ENCODE measurements at places on chromosomes 3 and 15.
A peak's percentile ranks its signal among the peaks of the same experiment; 100 is the strongest.

DNA sequence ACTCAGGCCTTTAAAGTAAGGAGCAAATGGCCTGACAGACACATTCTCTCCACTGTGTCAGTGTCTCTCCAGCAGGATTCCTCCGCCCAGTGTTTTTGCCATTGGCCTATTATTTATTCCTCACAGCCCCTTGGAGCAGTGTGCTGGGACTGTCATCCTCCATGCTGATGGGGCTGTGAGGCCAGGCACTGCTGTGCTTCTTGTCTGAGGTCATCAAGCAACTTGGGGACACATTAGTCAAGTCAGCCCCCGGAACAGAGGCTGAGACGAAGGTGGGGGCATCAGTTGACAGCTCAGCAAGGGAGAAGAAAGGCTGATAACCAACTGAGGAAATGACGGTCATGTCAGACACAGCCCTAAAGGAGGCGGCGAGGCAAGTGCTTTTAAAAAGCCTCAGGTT, 67.4 kb downstream of the XXYLT1 start:
- peak overlapping the region; percentile 48 for H3K4me3 ChIP-seq
- peaks cover 39% of the 10 kb centered on the region for H3K4me1 ChIP-seq
- ATAC-seq: no peak
- H3K27me3 ChIP-seq: no peaks in the 10 kb centered on the region

- H3K36me3 ChIP-seq: no peaks in the 10 kb centered on the region
- no peaks in the 10 kb centered on the region for H3K27me3 ChIP-seq
- no peak overlapping the region for H3K27ac ChIP-seq
These were observed 85.0 kb upstream of the P3H2 start for GRCh38 chr3:190205739-190206138.

GRCh38 chr3:58568572-58569286, 8.5 kb downstream of the FAM107A start:
- peaks cover 10% of the 10 kb centered on the region for H3K4me1 ChIP-seq
- peak overlapping the region; percentile 56 for H3K27ac ChIP-seq
- peak; percentile 46 for ATAC-seq
- H3K27me3 ChIP-seq: peaks cover 11% of the 10 kb centered on the region
- H3K4me3 ChIP-seq: peak overlapping the region; percentile 67

- ATAC-seq: no peak
- H3K4me3 ChIP-seq: no peak overlapping the region
- no peak overlapping the region for H3K27ac ChIP-seq
- H3K27me3 ChIP-seq: no peaks in the 10 kb centered on the region
- H3K4me1 ChIP-seq: no peaks in the 10 kb centered on the region
These were observed 108.9 kb upstream of the TRIM42 start for GRCh38 chr3:140568842-140569520.

- no peaks in the 10 kb centered on the region for H3K27me3 ChIP-seq
- H3K36me3 ChIP-seq: peaks cover 77% of the 10 kb centered on the region
- H3K4me1 ChIP-seq: no peaks in the 10 kb centered on the region
- H3K4me3 ChIP-seq: no peak overlapping the region
These were observed 32.6 kb downstream of the NMD3 start for GRCh38 chr3:161253711-161254110.

DNA sequence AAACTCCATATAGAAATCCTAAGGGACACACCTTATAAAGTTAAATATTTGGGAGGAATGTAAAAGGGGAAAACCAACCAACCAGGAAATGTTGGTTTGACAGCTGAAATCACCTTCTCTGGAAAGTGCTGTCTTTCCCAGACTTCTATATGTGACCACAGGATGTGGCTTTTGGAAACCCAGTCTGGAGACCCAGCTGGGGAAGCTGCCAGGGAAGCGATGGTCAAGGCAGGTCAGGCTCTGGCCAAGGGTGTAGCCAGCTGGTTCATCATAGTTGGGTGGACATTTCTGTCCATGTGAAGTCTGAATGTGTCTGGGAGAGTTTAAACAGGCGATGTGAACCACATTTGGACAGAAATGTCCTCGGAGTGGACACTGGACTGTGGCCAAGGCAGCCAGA, 73.9 kb downstream of the ARNT2 start:
- no peak overlapping the region for H3K4me3 ChIP-seq
- no peak for ATAC-seq
- H3K36me3 ChIP-seq: no peaks in the 10 kb centered on the region
- H3K27ac ChIP-seq: no peak overlapping the region
- no peaks in the 10 kb centered on the region for H3K4me1 ChIP-seq
- peaks cover 27% of the 10 kb centered on the region for H3K27me3 ChIP-seq

- H3K36me3 ChIP-seq: no peaks in the 10 kb centered on the region
- no peak for ATAC-seq
- H3K27me3 ChIP-seq: peaks cover 18% of the 10 kb centered on the region
These were observed 233.2 kb downstream of the CPNE4 start for GRCh38 chr3:131801566-131801965.

DNA sequence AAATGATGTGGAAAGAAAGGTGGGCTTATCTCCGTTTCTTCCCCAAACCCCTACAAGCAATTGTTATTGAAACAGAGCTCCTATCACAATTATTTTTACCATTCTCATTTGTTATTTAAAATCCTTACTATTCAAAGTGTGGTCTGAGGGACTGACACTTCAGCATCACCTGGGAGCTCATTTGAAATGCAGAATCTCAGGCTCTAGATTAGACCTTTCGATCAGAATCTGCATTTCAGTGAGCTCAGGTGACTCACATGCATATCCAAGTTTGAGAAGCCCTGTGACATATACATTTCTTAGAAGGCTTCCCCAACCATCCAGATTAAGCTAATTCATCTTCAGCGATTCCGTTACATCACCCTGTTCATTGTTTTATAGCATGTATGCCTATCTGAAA, 145.0 kb downstream of the KCNH8 start:
- ATAC-seq: no peak
- H3K27me3 ChIP-seq: no peaks in the 10 kb centered on the region
- no peaks in the 10 kb centered on the region for H3K36me3 ChIP-seq
- no peaks in the 10 kb centered on the region for H3K4me1 ChIP-seq
- no peak overlapping the region for H3K4me3 ChIP-seq

GRCh38 chr15:74907163-74907870, 666 bp upstream of the FAM219B start:
- peaks cover 31% of the 10 kb centered on the region for H3K4me1 ChIP-seq
- peak overlapping the region; percentile 99 for H3K27ac ChIP-seq
- ATAC-seq: no peak
- H3K27me3 ChIP-seq: no peaks in the 10 kb centered on the region

- no peaks in the 10 kb centered on the region for H3K36me3 ChIP-seq
- no peaks in the 10 kb centered on the region for H3K27me3 ChIP-seq
- peaks cover 42% of the 10 kb centered on the region for H3K4me1 ChIP-seq
- peak overlapping the region; percentile 64 for H3K4me3 ChIP-seq
These were observed 82.7 kb upstream of the CHD2 start for GRCh38 chr15:92817339-92817886.

DNA sequence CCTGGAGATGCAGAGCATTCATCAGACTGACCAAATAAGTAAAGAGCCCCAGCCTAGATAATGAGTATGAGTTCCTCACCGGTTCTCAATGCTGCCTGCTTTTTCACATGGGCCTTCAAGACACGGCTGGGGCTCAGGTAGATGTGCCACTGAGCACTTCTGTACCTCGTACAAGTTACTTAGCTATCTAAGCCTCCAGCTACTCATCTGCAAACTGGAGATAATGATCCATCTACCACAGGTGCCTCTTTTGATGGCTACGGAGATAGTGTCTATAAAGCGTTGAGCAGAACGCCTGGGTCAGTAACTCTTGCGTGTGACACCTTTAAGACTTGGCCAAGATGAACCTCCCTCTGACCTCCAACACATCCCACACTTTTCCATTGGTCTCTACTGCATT, 56.3 kb downstream of the CCR4 start:
- peaks cover 16% of the 10 kb centered on the region for H3K4me1 ChIP-seq
- ATAC-seq: no peak
- no peaks in the 10 kb centered on the region for H3K27me3 ChIP-seq

DNA sequence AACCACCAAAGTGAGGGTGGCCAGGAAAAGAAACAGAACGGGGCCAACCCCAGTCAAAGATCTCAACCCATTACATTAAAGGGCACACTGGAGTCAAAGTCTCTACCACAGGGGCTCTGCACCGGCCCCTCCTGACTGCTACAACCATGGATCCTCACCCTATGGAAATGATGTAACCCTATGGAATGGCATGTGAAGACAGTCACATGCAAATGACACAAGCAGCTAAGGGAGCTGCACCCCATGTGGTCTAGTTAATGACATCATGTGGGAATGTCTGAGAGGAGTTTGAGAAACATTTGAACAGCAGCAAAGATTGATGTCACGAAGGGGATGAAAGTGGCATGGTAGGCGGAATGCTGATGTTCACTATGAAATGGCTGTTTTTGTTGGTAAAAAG, 298.2 kb upstream of the SLCO3A1 start:
- no peaks in the 10 kb centered on the region for H3K4me1 ChIP-seq
- no peaks in the 10 kb centered on the region for H3K27me3 ChIP-seq
- no peak overlapping the region for H3K4me3 ChIP-seq

GRCh38 chr3:78589778-78590177, 1178.0 kb downstream of the ROBO1 start:
- H3K4me3 ChIP-seq: no peak overlapping the region
- ATAC-seq: no peak
- no peaks in the 10 kb centered on the region for H3K4me1 ChIP-seq

- H3K27ac ChIP-seq: no peak overlapping the region
- H3K4me1 ChIP-seq: no peaks in the 10 kb centered on the region
- peaks cover 31% of the 10 kb centered on the region for H3K27me3 ChIP-seq
- no peak overlapping the region for H3K4me3 ChIP-seq
- no peaks in the 10 kb centered on the region for H3K36me3 ChIP-seq
These were observed 82.0 kb downstream of the CHCHD4 start for GRCh38 chr3:14042680-14043079.

- no peaks in the 10 kb centered on the region for H3K36me3 ChIP-seq
- no peak for ATAC-seq
- H3K4me1 ChIP-seq: no peaks in the 10 kb centered on the region
- H3K27me3 ChIP-seq: no peaks in the 10 kb centered on the region
These were observed 683.0 kb downstream of the TBL1XR1 start for GRCh38 chr3:176514297-176514696.

GRCh38 chr3:18258492-18258891, 166.6 kb downstream of the SATB1 start:
- H3K4me3 ChIP-seq: no peak overlapping the region
- no peaks in the 10 kb centered on the region for H3K4me1 ChIP-seq
- ATAC-seq: no peak
- no peaks in the 10 kb centered on the region for H3K36me3 ChIP-seq
- peaks cover 26% of the 10 kb centered on the region for H3K27me3 ChIP-seq

DNA sequence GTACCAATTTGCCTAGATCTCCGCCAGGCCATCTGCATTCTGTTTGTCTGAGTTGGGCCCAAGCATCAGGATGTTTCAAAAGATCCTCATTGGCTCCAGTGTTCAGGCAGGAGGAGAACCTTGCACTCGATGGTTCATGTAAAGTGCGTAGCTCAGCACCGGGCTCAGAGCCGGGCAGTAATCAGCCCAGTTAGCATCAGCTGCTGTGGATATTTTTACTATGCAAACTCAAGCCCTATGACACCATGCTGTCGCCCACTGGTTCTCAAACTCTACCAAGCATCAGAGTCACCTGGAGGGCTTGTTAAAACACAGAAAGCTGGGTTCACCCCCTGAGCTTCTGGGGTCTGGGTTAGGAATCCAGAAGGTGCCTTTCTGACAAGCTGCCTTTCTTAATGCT, 310.8 kb downstream of the SHQ1 start:
- peak overlapping the region; percentile 31 for H3K27ac ChIP-seq
- ATAC-seq: no peak
- H3K36me3 ChIP-seq: peaks cover 7% of the 10 kb centered on the region
- peaks cover 42% of the 10 kb centered on the region for H3K4me1 ChIP-seq
- peaks cover 13% of the 10 kb centered on the region for H3K27me3 ChIP-seq
- H3K4me3 ChIP-seq: no peak overlapping the region

- H3K4me3 ChIP-seq: no peak overlapping the region
- H3K27ac ChIP-seq: no peak overlapping the region
- ATAC-seq: no peak
- peaks cover 25% of the 10 kb centered on the region for H3K27me3 ChIP-seq
These were observed 179.9 kb downstream of the FAM43A start for GRCh38 chr3:194865615-194866014.

GRCh38 chr3:127783642-127784160, 38.6 kb downstream of the MGLL start:
- H3K4me3 ChIP-seq: no peak overlapping the region
- no peak for ATAC-seq
- peaks cover 33% of the 10 kb centered on the region for H3K4me1 ChIP-seq
- H3K36me3 ChIP-seq: peaks cover 57% of the 10 kb centered on the region
- peak overlapping the region; percentile 48 for H3K27ac ChIP-seq
- no peaks in the 10 kb centered on the region for H3K27me3 ChIP-seq

GRCh38 chr3:129665024-129665768, 58.7 kb upstream of the PLXND1 start:
- no peaks in the 10 kb centered on the region for H3K27me3 ChIP-seq
- ATAC-seq: no peak
- H3K36me3 ChIP-seq: peaks cover 16% of the 10 kb centered on the region
- H3K4me3 ChIP-seq: no peak overlapping the region

DNA sequence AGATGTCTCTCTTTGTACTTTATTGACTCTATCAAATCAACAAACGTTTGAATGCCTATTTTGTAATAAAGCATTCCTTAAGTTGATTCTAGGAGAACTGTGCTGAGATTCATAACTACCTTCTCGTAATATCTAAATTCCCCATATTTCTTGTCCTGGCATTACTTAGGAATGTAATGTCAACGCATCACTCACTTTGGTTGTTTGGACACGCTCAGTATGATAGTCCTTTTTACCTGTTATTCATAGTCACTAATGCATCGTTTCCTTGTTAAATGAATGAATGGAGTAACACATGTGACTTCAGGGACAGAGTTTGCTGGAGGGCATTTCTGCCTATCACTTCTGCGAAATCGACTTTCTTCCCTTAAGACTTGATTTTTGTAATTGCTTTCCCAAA, 44.1 kb upstream of the RASGRP1 start:
- no peaks in the 10 kb centered on the region for H3K27me3 ChIP-seq
- no peak for ATAC-seq
- H3K36me3 ChIP-seq: no peaks in the 10 kb centered on the region
- H3K27ac ChIP-seq: no peak overlapping the region

GRCh38 chr3:4398941-4399245, 68.2 kb downstream of the SUMF1 start:
- H3K4me3 ChIP-seq: no peak overlapping the region
- H3K27ac ChIP-seq: no peak overlapping the region
- H3K4me1 ChIP-seq: no peaks in the 10 kb centered on the region
- H3K27me3 ChIP-seq: no peaks in the 10 kb centered on the region
- peaks cover 70% of the 10 kb centered on the region for H3K36me3 ChIP-seq
- ATAC-seq: no peak

GRCh38 chr15:60118146-60118545, 114.0 kb downstream of the FOXB1 start:
- no peaks in the 10 kb centered on the region for H3K36me3 ChIP-seq
- H3K4me1 ChIP-seq: no peaks in the 10 kb centered on the region
- ATAC-seq: no peak

All from stimulated activated memory B cell treated with anti-CD40 and anti-IgM and Interleukin-4, amounts not matched to agents 10 μg/mL and 1 μg/mL and 100 μg/mL, for 72 hours (primary cell).